BE2C (cell line): ENCODE measurements at places on chromosomes 2 and 18.
A peak's percentile ranks its signal among the peaks of the same experiment; 100 is the strongest.

DNA sequence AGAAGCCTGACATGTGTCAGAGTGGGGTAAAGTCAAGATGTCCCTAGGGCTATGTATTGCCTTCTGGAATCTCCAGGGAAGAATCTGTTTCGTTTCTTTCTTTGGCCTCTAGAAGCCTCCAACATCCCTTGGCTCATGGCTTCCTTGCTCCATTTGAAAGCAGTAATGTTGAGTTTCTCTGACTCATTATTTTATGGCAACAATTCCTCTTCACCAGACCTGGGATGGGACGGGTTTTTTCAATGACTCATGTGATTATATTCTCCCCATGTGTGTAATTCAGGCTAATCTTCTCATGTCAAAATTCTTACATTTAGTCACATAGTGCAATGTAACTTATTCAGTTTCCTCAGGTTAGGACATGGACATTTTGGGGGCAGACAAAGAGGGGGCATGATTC lies 1038.6 kb downstream of the CBLN2 start:
- DNase-seq = no peak

DNA sequence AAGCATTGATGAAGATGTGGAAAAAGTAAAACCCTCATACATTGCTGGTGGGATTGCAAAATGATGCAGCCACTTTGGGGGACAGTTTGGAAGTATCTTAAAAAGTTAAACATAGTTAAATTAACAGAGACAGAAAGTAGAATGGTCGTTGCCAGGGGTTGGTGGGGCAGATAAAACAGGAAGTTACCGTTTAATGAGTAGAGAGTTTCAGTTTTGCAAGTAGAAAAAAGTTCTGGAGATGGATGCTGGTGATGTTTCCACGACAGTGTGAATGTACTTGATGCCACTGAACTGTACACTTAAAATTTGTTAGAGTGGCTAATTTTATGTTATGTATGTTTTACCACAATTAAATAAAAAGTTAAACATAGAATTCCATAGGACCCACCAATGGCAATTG lies 44.5 kb upstream of the EGR4 start:
- no peak for DNase-seq

DNA sequence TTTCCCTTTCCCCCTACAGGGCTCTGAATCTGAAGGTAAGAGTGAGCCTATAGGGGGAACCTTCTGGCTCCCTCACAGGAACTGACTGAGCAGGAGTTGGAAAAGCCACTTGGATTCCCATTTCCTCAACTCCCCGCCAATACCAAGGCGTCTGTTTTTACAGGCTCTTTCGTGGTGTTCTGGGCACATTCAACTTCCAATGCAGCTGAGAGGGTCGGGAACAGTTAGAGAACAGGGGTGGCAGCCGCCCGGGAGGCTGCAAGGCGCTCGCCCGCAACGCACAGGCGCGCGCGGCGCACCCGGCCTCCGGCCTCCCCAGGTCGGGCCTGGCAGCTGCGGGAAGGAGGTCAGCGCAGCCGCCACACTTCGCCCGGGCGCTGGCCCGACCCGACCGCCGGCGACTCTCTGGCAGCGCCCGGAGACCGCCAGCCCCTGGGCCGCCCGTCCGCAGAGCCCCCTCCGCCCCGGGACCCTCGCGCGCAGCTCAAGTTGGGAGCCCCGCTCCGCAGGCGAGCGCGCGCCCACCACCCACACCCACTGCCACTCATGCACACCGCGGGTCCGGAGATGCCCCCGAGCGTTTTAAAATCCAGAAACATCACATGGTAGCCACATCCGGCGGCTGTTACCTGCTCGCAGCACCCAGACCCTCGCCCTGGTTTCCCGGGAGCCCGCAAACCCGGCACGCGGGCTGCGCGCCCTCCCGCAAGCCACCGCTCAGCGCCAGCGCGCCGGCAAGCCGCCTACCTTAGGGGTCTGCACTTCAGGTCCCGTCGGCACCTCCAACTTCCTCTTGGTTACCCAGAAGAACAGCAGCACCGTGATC lies 816 bp downstream of the GALNT14 start:
- DNase-seq = peak; percentile 35

- DNase-seq = no peak
Observed at GRCh38 chr2:25853038-25853638, 25.1 kb downstream of the ASXL2 start.

GRCh38 chr2:163604941-163605555 lies 130.8 kb downstream of the FIGN start:
- DNase-seq = no peak

DNA sequence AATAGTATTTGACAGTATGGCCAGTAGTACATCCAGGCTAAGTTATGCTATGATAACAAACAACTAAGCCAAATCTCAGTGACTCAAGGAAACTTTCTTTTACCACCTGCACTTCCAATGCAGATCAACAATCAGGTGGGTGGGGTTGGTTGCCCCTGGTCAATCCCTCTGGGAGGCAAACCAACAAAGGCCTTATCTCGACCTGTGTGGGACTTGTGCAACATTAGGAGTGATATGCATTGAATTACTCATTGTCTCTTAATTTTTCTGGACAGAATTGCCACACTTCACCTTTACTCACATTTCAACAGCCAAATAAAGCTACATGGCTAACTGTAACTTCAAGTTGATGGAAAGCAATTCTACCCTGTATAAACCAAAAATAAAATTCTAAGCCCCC lies 1049.3 kb upstream of the CDH2 start:
- no peak for DNase-seq

- DNase-seq = peak; percentile 55
Observed at GRCh38 chr18:3593381-3593903, 143.5 kb downstream of the TGIF1 start.

DNA sequence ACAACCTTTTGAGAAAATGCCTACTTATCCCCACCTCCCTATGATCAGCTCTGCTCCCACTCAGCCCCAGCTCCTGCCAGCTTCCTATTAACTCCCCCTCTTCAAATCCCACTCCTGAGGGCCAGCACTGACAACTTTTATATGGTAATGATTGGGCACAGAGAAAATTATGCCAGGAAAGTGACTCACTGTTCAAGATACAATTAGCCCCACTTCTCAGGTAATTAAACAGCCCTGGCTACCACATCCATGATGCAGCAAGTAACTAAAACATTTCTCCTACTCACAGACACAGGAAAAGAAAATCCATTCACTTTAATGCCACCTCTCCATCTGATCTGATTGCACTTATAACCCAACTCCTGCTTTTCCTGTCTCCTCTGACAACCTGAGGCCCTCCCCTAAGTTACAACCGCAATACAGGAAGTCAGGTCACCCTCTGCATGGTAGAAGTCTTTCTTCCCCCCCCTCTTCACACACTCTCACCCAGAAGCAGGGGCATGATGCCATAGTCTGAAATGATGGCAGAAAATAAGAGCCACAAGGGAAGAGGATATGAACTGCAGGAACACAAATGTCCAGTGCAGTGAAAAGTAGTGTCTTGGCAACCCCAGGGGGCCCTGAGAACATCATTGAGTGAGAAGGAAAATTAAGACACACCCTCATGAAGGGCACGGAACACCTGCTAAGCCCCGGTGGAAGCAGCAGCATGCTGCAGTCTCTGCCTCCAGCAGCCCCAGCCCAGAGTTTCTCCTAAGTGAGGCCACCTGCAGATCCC lies 54.4 kb downstream of the STK39 start:
- DNase-seq = no peak

GRCh38 chr2:105330681-105331375 lies 1.3 kb upstream of the TGFBRAP1 start:
- no peak for DNase-seq

- DNase-seq = no peak
Observed at GRCh38 chr2:45577441-45577840, 33.6 kb downstream of the SRBD1 start.
